Effector CD4-positive, alpha-beta T cell (primary cell): ENCODE measurements at places on chromosomes 16 and 17.

DNA sequence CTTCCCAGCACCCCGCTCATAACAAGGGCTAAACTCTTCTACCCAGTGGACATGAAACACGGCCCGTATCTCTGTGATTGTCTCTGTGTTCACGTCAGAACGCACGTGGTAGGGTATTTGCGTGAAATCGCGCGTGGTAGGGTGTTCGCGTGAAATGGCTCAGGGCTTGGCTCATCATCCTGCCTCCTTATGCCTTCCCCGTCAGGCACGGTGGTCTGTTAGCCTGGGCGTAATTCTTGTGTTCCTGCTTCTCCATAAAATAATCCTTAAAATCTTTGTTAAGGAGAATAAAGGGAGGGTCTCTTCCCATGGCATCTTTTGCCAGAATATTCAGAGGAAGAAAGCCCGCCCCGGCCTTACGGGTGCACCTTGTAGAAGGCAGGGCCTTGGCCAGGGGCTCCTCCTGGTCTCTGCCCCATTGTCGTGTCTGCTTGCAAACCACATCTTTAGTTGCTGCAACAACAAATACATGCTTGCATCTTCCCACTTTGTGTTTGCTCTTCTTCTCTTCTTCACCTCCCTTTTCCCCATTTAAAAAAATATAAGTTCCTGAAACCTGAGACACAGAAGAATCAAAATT is 116.7 kb upstream of the CHMP6 start:
- DNase-seq = no peak

DNA sequence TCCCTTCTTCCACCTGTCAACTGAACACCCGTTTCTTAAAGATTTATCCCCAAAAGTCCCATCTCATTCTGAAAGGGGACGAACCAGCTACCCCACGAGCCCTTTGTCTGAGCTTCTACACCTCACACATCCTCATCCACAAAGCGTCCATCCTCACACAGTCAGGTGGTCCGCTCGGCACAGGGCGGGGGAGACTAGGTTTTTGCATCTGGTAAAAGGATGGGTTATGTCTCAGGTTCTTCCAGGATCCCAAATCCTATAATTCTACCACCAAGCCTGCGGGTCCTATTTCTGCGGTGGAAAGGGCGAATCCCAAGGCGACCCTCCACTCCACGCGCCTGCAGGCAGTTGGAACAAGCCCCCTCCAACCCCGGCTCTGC is 458 bp downstream of the GFOD2 start:
- DNase-seq = no peak

DNA sequence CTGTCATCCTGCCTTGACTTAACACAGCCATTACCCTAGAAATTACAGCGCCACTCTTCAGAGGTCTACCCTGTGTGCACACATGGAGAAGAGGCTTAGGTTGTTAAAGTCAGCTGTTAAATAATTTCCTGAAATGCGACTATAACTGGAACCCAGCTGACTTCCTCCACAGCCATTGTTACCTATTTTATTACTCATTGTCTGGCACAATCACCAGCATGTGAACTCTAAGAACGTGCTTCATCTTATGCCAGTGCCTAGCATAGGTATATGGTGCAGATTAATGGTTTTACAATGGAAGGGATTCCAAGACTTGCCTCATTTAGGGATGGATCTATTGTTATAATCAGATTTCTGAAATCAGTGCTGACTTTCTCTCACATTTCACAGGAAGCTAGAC is 11.9 kb downstream of the RDM1 start:
- no peak for DNase-seq

DNA sequence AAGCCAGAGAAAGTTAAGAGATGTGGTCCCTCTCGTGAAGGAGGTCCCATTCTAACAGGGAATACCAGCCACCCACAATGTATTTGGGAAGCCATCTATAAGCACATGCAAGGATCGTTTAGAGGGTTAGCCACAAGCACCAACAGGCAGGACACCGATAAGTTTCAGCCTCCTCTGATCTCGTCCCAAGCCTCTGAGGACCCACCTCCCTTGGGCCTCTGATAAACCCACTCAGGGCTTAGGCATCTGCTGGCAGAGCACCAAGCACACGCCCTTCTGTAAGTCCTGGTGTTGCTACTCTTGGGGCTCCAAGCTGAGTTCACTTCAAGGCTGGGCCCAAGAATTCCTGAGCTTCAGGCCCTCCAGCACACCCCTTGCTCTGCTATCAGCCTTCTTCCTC is 5.4 kb upstream of the PNPO start:
- DNase-seq = no peak

GRCh38 chr16:87848676-87849345 is 20.5 kb downstream of the SLC7A5 start:
- no peak for DNase-seq

DNA sequence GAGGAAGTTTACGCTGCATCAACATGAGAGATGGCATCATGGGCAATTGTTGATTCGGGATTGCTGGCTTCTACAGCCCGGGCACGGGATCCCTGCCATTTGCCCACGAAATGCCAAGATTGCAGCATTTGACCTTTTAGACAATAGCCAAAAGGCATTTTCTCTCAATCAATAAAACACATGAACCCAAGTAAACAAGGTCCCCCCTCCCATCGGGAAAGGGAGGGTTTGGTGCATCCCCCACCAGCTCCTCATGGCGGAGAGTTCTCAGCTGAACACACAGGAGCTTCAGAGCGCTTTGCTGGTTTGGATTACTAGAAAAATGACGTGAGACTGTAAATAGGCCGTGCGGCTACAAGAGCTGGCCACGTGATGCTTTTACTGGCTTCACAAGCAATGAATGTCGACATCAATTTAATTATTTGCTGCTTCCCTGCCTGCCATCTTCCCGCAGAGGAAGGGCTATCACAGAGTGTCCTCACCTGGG is 147.6 kb downstream of the C16orf95 start:
- DNase-seq = no peak

DNA sequence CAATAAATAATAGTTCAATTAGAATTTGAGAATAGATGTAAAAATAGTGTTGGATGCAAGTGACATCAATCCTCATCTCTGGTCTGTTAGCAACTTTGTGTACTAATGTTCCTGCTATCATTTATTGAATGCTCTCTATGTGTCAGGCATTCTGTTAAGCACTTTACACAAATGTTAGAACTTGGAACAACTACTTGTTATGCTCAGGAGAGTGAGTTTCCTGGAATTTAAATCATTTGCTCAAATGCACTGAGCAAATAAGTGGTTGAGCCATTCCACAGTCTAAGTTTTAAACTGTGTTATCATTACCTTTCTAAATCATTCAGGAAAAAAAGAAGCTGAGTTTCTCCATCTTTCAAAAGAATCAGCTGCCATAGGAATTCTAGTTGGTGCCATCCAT is 1327.3 kb upstream of the GOT2 start:
- DNase-seq = no peak

DNA sequence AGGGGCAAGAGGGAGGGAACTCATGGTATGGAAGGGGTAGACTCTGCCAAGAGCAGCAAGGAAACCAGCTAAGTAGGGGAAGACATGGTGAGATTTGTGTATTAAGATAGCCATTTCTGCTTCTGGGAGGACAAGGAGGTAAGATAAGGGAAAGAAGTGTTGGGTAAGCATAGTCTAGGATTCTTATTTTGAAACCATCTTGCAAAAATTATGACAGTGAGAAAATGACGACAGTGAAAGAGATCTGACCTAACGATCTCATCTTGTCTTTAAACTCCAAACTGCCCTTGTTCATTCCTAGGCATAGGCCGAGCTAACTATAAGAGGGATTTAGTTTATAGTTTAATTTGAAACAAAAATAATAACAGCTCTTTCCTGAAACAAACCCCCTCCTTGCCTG is 5.6 kb upstream of the RBL2 start:
- no peak for DNase-seq

DNA sequence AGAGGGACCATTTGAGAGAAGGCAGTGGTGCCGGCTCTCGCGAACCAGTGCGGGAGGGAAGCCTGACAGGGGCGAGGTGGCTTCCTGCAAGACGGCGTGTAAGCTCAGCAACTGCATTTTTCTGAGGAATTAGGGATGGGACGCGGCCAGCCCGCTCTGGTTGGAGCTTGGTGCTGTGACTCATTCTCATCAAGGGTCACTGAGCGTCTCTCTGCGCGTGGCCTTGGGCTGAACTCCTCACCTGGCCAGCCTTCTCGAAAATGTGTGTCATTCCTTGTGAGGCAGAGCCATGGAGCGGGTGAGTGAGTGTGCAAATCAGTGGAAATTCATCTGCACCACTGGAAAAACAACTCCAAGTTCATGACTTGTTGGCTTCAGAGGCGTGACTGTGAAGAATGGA is 52.8 kb downstream of the NTN1 start:
- no peak for DNase-seq

- no peak for DNase-seq
Observed at GRCh38 chr16:10078541-10078949, 103.7 kb downstream of the GRIN2A start.

DNA sequence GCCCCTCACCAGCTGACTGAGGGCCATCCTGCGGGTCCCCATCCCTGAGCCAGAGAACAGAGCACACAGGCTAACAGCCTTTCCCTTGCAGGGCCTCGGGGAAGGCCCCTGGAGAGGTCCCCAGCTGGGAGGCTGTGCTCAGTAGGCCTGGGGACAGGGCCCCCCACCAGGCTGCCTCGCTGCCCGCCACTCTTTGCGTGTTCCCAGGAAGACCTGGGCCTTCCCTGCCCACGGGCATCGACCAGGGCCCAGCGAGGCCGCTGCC is 785 bp downstream of the HID1 start:
- no peak for DNase-seq

DNA sequence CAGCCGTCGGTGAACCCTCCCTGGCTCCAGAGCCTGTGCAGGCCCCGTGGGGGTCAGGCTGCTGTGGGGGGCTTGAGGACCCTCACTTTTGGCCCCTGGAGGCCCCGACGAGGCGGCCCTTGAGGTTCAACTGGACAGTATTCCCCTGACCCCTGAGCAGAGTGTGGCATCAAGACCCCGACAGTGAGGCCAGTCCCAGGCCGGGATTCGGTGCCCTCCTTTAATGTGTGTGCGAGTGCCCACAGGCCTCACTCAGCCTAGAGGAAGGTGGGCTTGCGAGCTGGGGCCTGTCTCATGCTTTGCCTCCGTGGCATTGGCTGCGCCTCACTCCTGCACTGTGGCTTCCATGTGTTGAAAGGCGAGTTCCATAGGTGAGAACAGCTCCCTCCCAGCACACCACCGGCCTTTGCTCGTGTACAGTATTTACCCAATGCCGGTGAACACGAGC is 94.5 kb downstream of the METRNL start:
- no peak for DNase-seq

DNA sequence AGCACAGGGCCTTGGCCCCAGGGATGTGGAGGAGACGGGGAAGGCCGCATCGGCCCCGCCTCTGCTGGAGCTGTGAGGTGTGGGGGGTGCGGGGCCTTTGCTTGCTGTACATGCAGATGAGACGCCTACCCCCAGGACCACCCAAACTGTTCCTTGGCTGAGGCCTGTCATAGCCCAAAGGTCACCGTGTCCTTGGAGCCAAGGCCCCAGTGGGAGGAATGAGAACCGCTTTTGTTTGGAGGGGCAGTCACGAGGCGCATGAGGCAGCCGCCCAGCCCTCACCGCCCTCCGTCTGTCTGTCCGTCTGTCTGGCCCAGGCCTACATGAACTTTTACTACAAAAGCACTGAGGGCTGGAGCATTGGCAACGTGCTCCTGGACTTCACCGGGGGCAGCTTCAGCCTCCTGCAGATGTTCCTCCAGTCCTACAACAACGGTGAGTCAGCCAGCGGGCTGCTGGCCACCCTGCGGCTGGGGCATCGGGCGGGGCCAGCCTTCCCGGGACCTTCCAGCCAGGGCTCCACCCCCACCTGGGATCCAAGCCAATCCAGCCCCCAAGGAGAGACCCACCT is 8.8 kb downstream of the TAX1BP3 start:
- DNase-seq = no peak

GRCh38 chr17:80198144-80198661 is 21.9 kb downstream of the SGSH start:
- DNase-seq = no peak

- DNase-seq = no peak
Observed at GRCh38 chr16:50761267-50761666, 19.4 kb downstream of the CYLD start.

DNA sequence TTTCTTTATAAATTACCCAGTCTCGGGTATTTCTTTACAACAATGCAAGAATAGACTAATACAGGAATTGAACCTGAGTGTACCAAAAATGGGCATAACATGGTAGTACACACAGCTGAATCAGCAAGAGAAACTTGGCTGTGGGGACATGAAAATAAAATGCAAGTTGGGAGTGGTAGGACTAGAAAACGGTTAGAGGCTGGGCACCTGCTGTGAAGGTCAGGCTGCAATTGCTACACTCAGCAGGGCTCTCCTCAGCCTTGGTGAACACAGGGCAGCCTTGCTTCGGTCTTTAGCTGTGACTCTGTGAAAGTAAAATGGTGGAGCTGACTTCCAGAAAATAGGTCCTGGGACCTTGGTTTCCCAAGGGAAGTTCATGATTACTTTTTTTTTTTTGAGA is 45.6 kb downstream of the CNGB1 start:
- no peak for DNase-seq

DNA sequence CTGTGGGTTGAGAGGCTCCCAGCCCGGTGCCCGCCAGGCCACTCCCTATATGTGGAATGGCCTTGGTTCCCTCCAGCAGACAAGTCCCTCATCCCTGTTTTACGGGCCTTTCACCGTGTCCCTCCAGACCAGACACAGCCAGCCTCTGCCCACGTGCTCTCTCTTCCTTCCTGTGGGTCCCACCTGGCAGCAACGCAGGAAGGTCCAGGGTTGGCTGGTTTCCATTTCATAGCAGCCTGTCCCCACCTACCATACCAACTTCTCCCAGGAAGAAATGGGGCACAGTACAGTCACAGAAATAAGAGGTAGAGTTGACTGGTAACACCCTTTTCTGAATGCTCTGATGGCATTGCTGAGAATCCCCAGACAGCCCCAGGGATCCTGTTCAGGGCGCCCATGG is 34.9 kb downstream of the PLD6 start:
- no peak for DNase-seq

GRCh38 chr16:48383009-48383876 is 2.0 kb downstream of the SIAH1 start:
- DNase-seq = no peak

- no peak for DNase-seq
Observed at GRCh38 chr16:56332464-56333079, 92.8 kb downstream of the AMFR start.

- no peak for DNase-seq
Observed at GRCh38 chr16:1468426-1468810, 6.4 kb downstream of the CLCN7 start.

DNA sequence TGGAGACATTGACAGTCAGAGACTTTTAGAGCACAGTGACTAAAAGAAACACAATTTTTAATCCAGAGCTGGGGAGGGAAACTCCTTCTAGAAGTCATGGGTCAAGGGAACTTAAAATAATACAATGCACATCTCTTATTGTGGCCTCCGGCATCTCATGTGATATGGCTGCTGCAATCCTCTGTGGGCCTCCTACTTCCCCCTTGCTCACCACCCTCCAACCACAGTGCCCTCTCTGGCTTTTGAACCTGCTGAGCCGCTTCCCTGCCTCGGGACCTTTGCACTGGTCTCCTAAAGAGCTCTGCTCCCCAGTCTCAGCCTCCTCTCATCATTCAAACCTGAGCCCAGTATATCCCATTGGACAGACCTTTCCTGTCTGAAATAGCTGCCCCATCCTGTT is 47.6 kb downstream of the HS3ST2 start:
- no peak for DNase-seq
